ENCODE measurements at places on chromosomes 12 and 14.

DNA sequence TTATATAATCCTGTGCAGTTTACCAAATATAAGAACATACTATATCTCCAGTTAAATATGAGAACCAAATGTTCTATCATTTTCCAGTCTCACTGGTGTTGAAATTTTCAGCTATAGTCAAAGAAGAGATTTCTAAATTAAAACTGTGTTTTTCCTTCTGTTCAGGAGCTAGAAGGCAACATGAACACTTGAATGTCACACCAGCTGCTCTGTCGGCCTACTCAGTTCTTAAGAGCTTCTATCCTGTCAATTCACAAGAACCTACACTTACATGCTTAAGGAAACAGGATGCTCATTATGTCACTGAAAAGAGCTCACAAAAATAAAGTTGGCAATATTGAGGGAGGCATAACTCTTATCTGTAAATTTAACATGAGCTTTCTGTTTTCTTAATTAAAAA, 43.1 kb downstream of the ATP2B1 start:
- DNase-seq = no peak

DNA sequence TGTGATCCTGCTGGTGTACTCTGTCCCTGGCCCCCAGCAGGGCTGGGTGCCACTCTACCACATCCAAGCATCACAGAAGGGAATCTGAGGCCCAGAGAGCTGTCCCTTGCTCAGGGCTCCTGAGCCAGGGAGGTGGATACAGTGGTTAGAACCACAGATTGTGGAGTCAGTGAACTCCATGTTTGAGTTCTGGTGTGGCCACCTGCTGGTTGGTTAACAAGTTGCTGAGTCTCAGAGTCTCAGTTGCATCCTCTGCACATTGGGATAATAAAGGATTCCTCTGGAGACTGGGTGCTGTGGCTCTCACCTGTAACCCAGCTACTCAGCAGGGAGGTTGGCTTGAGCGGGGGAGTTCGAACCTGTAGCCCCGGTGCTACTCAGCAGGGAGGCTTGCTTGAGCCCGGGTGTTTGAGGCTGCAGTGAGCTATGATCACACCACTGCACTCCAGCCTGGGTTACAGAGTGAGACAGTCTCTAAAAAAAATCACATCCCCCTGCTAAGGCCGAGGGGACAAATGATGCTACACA, 39.4 kb downstream of the MVK start:
- DNase-seq = peak; percentile 24

- no peak for DNase-seq
Observed at GRCh38 chr12:122909442-122910288, 13.7 kb upstream of the VPS37B start.

DNA sequence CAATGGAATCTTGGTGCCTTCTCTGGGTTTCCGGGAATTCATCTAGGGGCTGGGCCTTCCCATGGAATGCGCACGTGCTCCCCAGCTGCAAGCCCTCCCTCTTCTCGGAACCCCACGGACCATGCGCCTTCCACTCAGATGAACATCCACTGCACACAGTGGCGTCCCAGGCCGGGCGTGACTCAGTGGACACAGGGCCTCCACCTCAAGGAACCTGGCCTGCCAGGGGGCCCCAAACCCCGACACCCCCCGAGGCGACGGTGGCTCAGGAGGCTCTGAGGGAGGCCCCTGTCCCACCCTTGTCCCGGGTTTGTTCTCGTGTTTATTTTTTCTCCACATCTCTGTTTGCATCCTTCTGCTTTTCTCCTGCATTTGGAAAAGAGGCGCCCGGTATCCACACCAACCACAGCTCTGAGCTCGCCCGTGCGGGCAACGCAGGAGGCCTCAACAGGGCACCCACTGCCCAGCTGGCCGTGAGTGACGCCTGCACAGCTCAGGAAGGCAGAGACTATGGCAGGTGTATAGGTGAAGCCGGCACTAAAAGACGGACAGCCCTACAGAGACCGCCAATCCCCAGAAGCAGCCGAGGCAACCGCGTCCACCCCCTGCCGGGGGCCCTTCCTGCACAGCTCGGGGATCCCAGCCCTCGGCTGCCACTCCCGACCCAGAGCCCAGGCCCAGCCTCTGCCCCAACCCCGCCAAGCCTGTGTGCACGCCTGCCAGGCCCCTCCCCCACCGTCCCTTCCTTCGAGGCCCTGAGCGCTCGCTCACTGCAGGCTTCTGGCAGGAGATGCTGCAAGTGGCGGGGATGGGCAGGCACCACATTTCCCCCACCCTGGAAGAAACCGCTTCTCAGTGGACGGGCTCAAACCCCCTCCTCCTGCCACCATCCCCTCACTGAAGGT, 23.8 kb upstream of the GALNT9 start:
- DNase-seq = no peak

- no peak for DNase-seq
Observed at GRCh38 chr14:59566296-59566695, 10.3 kb downstream of the CCDC175 start.

DNA sequence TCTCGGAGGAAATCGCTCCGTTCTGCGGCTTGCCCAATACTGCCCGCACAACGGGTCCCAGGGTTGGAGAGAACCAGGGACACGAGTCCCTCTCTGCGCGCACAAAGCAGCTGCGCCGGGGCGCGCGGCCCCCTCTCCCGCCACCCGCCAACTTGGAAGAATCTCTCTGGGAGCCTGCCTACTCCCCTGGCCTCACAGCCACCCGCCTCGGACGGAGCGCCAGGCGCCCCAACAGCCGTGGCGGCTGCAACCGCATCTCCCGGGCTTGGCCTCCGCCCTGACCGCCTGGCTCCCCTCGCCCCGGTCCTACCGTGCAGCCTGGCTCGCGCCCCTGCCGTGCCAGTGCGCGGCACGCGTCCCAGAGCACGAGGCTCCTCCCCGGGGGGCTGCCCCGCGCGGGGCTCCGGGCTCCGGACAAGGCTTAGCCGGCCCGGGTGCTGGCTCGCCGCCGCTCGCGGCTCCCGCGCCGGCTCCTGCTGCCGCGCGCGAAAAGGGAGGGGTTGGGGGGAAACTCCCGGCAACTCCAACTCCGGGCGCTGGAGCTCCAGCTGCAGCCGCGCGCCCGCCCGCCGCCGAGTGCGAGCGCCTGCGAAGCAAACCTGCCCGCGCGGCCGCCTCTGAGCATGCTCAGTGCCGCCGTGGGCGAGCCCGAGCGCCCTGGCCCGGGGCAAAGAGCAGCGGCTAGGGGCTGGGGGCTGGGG, at the start of gene STXBP6:
Gene STXBP6, minus strand, starts transcription at position 580 of the 701 bp plus-strand sequence. CDS start 75,329 bp downstream, outside the sequence.
- no peak for DNase-seq

- DNase-seq = no peak
Observed at GRCh38 chr12:117033382-117034221, 65.6 kb downstream of the TESC start.

DNA sequence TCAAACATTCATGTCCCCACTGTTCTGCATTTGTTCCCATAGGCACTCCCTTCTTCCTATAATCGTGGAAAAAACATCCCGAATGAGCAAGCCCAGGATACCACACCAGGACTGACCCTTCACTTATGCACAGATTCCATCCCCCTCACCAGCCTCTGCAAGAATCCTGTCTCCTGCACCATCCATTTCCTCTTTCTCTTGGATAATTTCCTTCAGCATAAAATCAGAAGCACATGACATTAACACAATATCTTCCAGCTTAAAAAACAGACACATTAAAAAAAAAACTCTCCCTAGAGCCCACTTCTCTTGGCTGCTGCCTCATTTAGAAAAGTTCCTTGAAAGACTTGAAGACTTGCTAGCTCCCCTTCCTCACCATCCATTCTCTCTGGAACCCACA, 120.9 kb upstream of the CPSF6 start:
- DNase-seq = no peak

Measured in ACHN (cell line).